ENCODE measurements at places on chromosomes 7 and 10.
A peak's percentile ranks its signal among the peaks of the same experiment; 100 is the strongest.

DNA sequence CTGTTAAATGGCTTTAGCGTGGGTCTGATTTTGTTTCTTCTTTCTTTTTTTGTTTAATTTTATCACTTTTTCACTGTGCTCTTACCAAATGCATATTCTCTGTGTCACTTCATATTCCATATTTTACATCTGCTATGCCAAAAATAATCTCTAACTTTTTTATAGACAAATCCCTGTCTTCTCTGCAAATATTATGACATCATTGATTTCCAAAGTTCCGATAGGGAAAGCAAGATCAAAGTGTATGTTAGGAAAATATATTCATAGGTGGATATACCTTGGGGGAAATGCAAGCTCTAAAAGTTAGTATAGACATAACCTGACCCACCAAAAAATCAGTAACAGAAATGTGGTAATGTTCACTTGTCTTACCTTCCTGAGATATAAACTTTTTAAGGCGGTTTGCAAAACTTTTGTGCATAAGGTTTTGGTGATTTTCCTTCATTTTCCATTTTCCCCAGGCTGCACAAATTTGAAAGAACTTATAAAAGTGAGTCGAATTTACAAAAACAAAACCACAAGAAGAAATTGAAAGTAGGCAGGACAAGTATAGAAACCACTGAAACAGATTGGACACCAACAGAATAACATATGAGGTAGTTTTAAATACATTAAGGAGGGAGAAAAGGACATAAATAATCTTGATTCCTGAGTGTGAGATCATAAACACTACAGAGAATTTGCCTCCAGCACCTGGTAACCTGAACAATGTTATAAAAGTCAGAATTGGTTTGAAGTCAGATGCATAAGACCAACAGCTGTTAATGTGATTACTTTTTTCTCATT lies 63.1 kb upstream of the TFEC start:
- DNase-seq, result no peak

GRCh38 chr7:151047976-151048815 lies at the start of gene ASIC3:
ASIC3 (plus strand) TSS chr7:151048531; CDS start chr7:151048886, 355 bp downstream.
- no peak for DNase-seq

DNA sequence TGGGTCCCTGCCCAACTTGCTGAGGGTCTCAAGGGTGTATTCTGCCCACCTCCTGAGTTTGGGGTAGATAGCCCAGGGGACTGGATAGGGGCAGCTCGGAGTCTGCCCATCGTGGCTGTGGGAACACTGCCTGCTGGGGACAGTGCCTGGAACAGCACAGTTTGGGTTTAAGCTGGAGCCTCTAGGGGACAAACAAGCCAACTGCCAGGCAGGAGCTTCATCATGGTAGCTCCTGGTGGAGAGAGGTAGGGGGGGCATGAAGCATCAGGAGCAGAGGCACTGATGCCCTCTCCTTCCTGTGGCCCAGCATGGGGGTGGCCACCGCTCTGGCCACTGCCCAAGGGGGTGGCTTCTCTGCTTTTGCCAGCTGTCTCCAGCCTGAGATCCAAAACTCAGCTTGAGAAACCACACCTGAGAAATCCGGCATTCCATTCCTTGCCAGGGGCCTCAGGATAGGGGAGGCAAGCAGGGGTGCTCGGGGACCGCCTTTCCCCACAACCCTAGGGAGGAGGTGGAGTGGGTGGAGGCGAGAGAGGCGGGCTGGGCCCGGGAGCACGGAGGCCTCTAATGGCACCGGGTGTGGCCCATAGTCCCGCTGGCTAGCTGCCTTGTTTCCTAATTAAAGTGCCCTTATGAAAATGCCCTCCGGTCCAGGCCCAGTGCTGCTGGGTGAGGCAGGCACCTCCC lies 47.6 kb downstream of the UNC5B start:
- no peak for DNase-seq

- no peak for DNase-seq
Observed at GRCh38 chr10:31745612-31746376, 182.8 kb downstream of the ARHGAP12 start.

GRCh38 chr7:68760556-68760955 lies 837.7 kb upstream of the AUTS2 start:
- no peak for DNase-seq

GRCh38 chr7:84953234-84953633 lies 233.6 kb downstream of the SEMA3D start:
- DNase-seq, result no peak

GRCh38 chr7:155992538-155992937 lies 180.3 kb upstream of the SHH start:
- DNase-seq, result peak; percentile 10

DNA sequence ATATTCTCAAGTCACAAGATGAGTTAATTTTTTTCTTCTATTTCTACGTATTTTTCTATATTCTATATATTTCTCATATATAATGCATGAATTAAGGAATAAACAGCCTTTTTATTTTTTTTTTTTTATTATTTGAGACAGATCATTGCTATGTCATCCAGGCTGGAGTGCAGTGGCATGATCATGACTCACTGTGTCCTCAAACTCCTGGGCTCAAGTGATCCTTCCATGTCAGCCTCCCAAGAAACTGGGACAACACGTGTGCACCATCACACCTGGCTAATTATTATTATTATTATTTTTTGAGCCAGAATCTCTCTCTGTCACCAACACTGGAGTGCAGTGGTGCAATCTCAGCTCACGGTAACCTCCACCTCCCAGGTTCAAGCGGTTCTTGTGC lies 1.5 kb downstream of the CLDN12 start:
- no peak for DNase-seq

GRCh38 chr7:106737202-106737562 lies 76.2 kb upstream of the CCDC71L start:
- no peak for DNase-seq

DNA sequence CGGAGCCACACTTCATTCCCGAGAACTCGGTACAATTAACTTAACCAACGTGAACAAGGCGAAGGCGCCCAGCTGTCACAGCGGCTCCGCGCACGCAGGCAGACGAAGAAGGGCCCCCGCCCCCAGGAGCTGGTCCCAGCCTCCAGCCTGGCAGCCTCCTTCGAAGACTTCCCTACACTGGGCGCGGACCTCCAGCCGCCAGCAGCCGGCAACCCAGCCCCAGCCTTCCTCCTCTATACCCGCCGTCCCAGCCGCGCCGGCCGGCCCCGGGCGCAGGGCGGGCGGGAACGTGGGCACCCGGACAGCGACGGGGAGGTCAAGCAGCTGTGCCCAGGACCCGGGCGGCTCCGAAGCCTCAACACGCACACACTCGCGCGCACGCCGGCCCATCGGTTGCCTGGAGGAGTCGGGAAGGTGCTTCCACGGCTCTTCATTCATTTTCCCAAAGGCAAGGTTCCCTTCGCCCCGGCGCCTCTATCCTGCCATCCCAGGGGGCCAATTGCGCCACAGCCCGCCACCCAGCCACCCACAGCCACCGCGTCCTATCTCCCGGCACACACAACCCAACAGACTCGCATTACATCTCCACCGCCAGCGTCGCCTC lies 1.6 kb downstream of the CHST15 start:
- DNase-seq, result peak; percentile 64

DNA sequence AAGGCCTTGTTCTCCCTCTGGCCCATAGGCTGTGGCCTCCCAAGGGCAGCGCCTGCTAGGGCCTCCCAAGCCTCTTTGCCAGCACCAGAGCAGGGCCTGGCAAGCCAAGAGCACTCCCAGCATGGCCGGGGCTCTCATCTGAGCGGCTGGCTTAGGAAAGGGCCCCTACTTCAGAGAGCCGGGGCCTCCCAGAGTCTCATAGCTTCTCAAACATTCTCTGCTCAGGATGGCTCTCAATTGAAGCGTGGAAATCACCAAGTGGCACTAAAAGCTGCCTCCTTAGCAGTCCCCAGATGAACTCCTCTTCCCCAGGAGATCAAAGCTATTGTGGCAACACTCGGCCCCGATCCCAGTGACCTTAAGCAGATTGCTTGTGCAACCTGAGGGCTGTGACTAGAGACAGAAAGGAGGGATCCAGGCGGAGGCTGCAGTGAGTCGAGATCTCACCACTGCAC lies 69.4 kb downstream of the FAM53B start:
- DNase-seq, result no peak

DNA sequence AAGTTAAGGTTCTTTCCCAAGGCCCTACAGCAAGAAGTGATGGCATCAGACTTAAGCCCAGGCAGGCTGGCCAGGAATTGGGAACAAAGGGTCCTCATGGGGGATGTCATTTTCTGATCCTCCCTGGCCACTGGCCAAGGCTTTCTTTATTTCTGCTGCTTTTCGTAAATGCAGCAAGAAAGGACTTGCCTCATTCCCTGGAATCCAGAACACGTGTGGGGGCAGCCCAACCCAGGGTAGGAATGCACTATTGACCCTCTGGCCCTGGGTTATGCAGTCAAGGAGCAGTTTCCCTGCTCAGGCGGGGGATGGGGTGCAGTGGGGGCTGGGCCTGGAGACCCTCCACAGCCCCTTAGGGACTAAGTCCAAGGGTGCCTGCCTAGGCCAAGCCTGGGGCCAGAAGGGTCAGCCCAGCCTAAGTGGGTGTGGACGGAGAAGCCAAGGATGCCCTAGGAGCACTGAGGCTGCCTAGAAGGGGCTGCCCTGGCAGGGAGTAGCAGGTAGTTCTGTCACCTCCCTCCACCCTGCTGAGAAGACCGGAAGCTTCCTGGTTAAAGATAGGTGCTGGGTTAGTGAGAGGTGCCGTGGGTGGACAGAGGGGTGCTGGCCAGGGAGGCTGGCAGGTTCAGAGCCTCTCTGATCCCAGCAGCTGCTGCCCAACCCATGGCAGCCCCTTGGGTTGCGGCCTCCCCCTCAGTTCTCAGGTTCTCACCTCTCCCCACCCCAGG lies 179.2 kb downstream of the SH3PXD2A start:
- DNase-seq, result no peak

GRCh38 chr10:107163881-107164861 lies at the start of gene SORCS1:
SORCS1 (minus strand) TSS chr10:107164706.
- peak; percentile 60 for DNase-seq

DNA sequence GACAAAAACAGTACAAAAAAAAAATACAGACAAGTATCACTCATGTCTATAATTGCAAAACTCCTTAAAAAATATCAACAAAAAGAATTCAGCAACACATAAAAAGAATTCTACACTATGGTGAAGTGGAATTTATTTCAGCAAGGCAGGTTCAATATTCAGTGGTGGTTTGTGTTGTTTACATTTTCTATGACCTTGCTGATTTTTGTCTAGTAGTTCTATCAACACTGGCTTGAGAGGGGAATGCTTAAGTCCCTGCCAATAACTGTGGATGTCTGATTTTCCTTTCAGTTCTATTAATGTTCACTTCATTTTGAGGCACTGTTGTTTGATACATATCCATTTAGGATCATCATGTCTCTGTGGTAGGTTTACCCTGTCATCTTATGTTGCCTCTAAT lies 58.5 kb downstream of the CADPS2 start:
- DNase-seq, result no peak

GRCh38 chr7:146116521-146117222 lies at the start of gene CNTNAP2:
CNTNAP2 (plus strand) TSS chr7:146116801; CDS start chr7:146116877, 76 bp downstream.
- peak; percentile 81 for DNase-seq

GRCh38 chr7:137975768-137976167 lies 26.1 kb downstream of the CREB3L2 start:
- DNase-seq, result no peak

- DNase-seq, result no peak
Observed at GRCh38 chr10:97200616-97201015, 14.9 kb upstream of the SLIT1 start.

- DNase-seq, result no peak
Observed at GRCh38 chr7:84069033-84069432, 125.6 kb downstream of the SEMA3A start.

DNA sequence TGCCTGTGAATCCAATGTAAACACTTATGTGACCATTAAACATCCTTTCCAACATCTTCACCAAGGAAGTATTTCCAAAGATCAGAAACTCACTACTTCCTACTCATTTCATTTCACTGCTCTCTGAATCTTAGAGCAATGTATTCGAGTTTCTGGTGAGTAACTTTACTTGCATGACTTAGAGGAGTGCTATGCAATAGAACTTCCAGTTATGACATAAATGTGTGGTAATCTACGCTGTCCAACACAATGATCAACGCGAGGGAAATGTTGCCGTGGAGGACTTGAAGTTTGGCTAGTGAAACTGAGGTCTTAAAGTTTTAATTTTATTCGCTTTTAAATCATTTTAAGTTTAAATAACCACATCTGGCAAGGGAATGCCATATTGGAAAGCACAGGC lies 1326.3 kb downstream of the XPNPEP1 start:
- no peak for DNase-seq

DNA sequence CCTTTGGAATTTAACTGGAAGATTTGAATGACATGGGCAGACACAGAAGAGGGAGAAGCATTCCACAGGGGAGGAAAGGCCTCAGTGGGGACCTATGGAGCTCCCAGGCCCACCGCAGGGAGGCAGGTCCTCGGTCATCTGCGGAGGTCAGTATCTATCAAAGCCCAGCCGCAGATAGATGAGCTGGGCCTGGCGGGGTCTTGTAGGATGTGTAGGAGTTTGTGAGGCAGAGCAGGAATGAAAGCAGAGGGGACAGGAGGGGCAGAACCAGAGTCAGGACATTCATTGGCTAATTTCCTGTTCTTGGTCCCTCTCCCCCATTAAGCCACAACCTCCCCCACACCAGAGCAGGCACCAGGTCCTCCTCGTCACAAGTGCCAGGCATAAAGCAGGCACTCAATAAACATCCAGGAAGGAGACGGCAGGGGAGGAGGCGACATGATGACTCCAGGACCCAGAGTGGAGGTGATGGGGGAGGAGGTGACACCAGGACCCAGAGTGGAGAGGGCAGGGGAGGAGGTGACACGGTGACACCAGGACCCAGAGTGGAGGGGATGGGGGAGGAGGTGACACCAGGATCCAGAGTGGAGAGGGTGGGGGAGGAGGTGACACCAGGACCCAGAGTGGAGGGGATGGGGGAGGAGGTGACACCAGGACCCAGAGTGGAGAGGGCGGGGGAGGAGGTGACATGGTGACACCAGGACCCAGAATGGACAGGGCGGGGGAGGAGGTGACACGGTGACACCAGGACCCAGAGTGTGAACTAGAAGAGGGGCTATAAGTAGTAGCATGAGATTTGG lies 83.7 kb upstream of the PDGFA start:
- no peak for DNase-seq

DNA sequence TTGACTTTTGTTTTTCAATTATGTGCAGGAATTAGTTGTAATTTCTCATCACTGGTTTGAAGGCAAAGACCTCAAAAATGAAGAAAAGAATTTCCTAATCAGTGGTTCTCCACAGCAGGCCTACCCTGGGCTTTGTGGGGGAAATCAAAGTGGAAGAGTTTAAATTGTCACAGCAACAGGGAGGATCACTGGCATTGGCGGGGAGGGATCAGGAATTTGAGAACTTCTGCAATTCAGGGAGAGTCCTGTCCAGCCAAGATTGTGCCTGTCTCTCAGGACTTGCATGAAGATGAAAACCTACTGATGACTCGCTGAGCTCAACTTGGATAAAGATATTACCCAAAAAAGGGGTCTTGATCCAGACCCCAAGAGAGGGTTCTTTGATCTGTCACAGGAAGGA lies 70.1 kb downstream of the HACD1 start:
- DNase-seq, result no peak
